DMS79 (cell line): ENCODE measurements at places on chromosomes 16 and 17.

GRCh38 chr17:61806081-61806828, 57.1 kb downstream of the BRIP1 start:
- no peak for DNase-seq

DNA sequence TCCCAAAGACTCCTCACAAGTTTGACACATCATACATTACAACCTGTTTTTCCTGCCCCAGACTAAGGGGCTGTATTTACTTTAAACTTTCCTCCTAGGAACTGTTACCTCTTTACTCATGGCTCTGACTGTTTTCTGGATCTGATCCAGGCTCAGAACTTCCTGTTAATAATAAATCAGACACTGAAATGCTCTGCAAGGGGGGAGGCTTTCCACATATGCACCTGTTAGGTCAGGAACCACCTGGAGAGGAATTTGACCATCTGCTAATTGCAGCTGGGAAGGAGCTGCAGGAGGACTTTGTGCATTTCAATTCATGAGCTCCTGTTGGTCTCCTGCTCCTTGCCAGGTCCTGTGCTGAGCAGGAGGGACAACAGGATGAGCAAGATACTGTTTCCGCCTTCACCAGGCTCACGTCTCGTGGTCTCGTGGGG, 476.9 kb upstream of the CDH5 start:
- DNase-seq: no peak

DNA sequence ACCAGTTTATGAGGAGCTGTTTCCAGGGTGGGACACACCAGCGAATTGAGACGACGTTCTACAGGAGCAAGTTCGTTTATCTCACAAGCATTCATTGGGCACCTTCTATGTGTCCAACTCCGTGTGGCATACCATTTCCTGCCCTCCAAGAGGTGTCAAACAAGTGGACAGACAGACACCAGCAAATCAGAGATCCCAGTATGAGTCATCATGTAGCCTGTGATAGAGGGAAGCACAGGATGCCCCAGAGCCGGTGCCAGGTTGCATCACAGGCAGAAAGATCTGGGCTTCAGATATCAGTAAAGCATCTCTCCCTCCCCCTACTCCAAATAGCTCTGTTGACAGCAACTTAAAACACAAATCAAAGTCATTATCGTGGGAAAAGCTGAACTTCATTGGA, 31.8 kb upstream of the MAF start:
- DNase-seq: no peak

- no peak for DNase-seq
Measured at GRCh38 chr17:34832376-34832775, 128.9 kb downstream of the CCT6B start.

- no peak for DNase-seq
Measured at GRCh38 chr17:5978496-5978895, 91.7 kb upstream of the WSCD1 start.

DNA sequence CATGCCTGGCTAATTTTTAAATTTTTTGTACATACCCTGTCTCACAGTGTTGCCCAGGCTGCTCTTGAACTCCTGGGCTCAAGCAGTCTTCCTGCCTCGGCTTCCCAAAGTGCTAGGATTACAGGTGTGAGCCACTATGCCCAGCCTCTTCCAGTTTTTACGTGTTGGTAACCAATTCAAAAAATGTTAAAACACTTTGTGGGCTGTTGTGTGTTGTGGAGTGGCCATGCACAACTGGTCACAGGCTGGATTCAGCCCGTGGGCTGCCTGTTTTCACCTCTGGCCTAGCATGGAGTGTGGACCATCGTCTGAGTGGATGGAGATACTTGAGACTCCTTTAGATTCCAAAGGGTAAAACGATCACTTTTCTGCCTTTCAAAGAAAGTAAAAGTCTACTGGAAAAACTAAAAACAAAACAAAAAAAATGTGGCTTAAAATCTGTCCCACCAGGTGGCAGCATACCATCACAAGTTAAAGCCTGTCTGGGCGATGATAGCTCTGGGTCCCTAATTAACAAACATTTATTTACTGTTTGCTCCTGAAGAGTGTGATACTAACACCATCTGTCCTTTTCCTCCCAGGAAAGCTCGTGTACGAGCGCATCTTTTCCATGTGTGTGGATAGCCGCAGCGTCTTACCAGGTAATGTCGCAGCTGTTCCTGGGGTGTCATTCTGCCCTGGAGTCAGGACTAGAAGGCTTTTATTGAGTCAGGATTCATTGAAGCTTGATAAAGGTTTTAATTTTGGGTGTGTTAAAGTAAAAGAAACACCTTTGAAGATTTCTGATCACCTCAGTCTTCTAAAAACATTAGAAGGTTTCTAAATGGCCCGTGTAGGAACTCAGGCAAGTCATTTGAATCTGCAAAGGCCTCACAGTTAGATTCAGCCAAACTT, 45.8 kb downstream of the VPS35L start:
- no peak for DNase-seq

GRCh38 chr16:11949527-11949926, 7.7 kb upstream of the NPIPB2 start:
- DNase-seq: no peak

- peak; percentile 32 for DNase-seq
Measured at GRCh38 chr17:74430706-74431567, 951 bp upstream of the GPRC5C start.

DNA sequence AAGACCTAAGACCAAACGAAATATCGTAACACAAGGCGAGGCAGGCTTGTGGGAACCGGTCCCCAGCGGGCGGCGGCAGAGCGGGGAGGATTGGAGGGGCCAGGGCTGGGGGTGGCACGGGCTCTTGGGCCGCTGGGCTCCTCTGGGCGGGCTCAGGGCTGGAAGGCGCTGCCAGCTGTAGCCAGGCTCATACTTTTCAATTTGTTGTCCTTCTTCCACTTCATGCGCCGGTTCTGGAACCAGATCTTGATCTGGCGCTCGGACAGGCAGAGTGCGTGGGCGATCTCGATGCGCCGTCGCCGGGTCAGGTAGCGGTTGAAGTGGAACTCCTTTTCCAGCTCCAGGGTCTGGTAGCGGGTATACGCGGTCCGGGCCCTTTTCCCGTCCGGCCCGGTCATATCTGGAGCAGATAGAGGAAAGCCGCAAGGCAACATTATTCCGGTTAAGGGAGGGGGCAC, 1.5 kb downstream of the HOXB5 start:
- no peak for DNase-seq

DNA sequence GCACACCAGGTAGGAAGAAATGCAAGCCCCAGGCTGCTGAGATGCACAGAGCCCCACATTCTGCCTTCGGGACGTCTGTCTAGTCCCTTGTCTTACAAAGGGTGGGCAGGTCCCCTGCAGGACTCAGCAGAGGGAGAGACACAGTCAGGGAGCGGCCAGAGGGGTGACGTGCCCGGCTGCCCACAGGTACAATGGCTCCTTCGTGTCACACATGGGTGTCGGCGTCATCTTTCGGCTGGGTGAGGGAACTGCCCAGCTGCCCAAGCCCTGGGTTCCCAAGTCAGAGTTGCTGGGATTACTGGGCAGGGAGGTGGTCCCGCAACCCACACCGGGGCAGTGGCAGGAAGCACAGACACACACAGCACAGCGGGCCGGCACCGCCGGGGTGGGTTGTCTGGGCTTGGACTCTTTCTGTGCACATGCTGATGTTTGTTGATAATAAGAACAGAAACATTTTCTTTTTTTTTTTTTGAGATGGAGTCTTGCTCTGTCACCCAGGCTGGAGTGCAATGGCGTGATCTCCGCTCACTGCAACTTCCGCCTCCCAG, 80.6 kb downstream of the JPH3 start:
- no peak for DNase-seq

DNA sequence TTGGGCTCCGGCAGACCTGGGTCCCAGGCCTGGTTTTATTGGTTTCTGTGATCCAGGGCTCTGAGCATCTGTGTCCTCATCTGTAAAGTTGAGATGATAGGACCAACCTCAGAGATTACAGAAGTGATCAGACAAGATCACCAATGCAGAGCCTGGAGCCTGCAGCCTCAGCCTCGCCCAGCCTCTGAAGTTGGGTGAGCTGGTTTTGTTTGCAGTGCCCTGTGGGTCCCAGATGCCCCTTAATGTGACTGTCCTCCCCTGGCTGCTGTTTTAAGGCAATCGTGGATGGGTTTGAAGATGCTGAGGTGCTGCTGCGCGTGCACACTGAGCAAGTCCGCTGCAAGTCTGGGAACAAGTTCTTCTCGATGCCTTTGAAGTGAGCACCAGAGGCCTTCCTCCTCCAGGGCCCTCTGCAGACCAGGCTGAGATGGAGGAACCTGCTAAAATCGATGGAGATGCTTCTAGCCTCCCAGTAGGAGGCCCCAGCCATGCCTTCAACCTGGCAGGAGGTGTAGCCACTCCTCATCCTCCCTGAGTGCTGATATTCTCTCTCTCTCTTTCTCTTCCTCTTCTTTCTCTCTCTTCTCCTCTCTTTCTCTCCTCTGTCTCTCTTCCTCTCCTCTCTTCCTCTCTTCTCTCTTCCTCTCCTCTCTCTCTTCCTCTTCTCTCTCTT, 5.6 kb upstream of the MMP15 start:
- no peak for DNase-seq

DNA sequence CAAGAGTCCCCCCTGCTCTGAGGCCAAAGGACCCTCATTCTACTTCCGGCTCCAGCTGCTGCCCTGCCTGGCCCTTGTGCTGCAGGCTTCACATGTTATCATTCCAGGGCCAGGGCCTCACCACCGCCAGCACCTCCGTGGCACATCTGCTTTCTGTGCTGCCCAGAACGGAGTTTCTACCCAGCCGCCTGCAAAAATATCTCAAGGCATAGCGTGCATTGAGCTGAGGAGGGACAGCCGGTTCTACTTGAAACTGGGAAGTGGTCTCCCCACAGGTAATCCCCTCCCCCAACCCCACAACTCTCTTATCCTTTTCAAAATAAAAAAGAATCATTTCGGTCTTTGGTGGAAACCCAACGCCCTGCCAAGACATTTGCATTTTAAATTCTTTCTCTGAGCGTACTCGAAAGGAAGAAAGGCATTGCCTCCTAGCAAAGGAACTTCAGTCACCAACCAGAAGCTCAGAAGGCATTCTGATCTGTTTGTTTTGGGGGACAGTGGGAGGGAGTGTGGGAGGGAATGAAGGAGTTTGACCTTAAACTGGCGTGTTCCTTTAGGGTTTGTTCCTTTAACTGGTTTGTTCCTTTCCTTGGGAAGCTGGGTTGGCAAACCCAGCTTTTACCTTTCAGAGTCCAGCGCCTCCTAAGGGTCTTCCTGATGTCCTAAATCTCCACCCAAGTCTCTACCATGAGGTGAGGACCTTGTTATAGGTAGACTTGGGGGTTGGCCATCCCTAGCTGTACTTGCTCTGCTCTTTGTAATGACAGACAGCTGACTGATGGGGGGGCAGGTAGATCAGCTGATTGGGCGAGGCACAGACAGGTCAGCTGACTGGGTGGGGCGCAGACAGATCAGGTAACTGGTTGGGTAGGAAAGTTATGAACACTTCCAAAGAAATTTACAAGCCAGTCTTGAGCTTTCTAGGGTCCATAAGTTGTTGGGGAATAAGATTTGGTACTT, 33.4 kb upstream of the PIK3R6 start:
- DNase-seq: no peak

DNA sequence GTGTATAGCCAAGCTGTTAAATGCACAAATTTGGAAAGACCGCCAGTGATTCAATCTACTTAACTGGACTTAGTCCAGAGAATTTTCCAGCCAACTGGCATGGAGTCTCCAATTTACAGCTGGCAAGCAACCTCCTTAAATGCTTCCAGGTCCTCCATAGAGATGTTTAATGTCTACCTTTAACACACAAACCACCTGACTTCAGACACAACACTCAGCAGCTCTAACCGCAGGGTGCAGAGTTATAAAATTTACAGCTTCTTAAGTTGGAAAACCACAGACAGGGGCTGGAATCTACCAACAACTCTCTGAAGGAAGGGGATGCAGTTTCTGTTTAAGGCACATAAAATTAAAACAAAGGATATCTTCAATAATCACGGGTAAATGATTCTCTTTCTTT, 106.9 kb downstream of the SYCE1L start:
- peak; percentile 64 for DNase-seq

GRCh38 chr17:28827672-28828071, 14.9 kb downstream of the FAM222B start:
- DNase-seq: no peak

DNA sequence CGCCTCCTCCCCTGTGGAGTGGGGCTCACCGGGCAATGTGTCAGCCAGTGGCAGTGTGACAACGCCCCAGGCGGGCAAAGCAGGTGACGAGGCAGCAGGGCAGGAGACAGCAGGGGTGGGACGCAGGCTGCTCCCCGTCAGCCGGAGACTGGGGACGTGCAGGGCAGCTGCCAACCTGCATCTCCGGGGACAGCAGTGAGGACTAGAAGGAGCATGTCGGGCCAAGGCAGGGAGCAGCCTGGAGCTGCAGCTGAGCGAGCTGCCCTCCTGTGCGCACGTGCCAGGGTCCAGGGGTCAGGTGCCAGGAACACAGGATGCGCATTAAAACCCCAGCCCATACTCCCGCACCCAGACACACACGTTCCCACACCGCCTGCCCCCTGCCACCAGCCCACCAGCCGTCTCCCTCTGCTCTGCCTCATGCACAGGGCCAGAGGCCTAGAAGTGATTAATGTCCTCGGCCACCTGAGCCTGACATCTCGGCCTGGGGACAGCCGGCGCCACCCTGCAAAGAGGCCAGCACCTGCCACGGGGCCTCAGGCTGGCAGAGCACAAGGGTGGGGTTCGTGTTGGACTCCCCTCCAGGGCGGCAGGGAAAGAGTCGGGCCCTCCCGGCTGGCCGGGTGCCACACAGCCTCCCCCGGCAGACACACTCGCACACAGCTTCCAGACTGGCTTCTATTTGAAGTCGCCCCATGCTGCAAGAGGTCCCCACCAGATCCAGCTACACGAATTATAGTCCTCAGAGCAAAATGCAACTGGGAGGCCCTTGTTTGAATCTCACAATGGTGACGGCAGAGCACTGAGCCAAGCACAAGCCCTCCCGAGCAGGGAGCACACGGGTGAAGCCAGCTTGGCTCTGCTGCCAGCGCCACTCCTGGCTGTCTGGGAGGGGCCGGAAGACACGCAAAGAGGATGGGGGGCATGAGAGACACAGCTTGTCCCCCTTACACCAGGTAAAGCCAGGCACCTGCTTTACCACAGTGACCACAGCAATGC, 90.4 kb downstream of the RBFOX3 start:
- DNase-seq: no peak

- DNase-seq: no peak
Measured at GRCh38 chr16:60755907-60756306, 1280.3 kb downstream of the CDH8 start.

- no peak for DNase-seq
Measured at GRCh38 chr17:61362852-61363600, 36.6 kb upstream of the TBX2 start.

GRCh38 chr17:56815711-56816110, 18.0 kb downstream of the C17orf67 start:
- DNase-seq: no peak

- no peak for DNase-seq
Measured at GRCh38 chr16:58252716-58253115, 42.1 kb downstream of the PRSS54 start.

DNA sequence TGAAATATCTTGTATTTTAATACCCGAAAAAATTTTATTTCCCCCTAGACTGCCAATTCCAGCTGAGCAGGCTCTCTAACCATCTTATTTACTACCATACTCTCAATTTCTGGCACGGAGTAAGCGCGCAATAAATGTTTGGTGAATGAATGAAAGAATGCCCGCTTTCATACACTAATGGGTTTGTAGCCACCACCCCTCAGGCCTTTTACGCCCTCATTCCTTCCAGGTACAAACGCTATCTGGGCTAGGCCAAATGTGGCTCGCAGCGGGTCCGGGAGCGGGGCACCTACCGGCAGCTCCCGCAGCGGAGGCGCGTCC, 536 bp upstream of the PLD2 start:
- DNase-seq: peak; percentile 40

- no peak for DNase-seq
Measured at GRCh38 chr17:59707971-59708430, 547 bp downstream of the VMP1 start.

- DNase-seq: no peak
Measured at GRCh38 chr17:12646761-12647422, 18.8 kb upstream of the MYOCD start.

GRCh38 chr17:41178341-41178740, 320 bp upstream of the KRTAP4-2 start:
- no peak for DNase-seq
